ENCODE measurements at places on chromosomes 11 and 22.
A peak's percentile ranks its signal among the peaks of the same experiment; 100 is the strongest.

DNA sequence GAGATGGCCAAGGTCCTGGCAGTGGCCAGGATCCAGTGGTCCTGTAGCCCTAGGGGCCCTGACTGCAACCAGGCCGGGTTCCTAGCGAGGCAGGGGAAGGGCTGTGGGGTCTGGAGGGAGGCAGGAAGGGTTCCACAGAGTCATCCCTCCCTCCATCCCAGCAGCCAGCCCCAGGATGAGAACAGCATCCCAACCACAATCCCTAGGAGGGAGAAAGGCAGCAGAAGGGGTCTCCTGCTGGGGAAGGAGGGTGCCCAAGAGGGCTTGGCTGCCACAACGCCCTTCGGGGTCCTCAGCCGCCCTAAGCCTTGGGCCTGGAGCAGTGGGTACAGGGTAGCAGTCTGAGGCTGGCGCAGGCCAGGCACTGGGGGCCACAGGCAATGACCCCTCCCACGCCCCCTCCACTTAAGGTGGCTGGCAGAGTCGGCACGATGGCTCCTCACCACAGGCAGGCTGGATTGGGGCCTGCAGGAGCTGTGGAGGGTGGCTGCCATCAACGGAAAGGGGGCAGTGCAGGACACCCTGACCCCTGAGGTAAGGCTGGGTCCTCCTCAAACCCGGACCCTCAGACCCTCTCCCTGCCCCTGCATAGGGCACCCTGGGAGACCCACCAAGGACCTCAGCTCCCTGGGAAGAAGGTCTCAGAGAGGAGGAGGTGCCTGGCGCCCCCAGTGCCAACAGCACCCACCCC lies 7.2 kb downstream of the SLC22A12 start:
- DNase-seq = no peak

DNA sequence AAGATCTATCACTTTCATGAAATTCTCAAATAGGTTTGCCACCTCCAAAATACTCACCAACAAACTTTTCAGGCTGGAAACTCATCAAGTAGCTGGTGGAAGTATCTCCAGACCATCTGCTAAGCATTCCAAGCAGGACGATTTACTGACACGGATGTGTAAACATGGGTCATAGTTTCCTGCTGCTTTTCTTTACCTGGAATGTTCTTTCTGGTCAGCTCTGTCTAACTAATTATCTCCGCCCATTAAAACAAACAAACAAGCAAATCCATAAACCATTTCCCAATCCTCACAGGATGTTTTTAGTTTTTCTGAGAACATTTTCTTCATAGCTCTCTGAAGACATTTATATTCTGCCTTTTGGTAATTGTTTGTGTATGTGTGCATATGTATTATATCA lies 397.0 kb downstream of the METTL15 start:
- DNase-seq = no peak

GRCh38 chr11:90438069-90438468 lies 215.2 kb upstream of the CHORDC1 start:
- no peak for DNase-seq

- DNase-seq = no peak
Measured at GRCh38 chr11:69665669-69666068, 9.5 kb downstream of the LTO1 start.

DNA sequence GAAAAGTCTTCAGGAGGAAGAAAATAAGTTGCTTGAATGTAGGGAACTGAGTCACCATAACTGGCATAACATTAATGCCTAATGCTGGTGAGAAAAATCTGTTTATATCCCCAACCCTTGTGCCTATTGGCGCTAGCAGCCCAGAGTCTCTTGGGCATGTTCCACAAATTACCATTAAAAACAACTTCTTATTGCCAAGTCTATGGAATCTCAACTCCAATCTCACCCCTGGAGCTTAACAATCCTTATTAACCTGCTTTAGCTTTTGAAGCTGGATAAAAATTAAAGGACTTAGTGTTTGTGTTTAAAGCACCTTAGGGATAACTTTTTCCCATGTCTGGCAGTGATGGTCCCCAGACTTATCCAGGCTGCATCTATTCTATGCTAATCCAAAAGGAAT lies 143.0 kb downstream of the APIP start:
- DNase-seq = no peak

DNA sequence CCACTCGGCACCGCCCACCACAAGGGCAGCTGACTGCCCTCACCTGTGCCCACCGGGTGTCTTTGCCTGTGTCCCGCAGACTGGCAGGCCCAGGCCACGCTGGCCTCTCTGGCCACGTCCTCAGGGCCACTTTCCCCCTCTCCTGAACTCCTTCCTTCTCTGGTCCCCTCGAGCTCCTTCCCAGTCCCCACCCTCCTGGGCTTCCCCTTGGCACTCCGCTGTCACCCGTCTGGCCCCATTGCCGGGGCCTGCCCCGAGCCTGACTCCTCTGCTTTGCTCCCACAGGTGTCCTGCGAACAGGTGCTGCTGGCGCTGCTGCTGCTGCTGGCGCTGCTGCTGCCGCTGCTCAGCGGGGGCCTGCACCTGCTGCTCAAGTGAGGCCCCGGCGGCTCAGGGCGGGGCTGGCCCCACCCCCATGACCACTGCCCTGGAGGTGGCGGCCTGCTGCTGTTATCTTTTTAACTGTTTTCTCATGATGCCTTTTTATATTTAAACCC lies 14.2 kb downstream of the MCAT start:
- DNase-seq = no peak

GRCh38 chr11:123493349-123494063 lies 63.4 kb downstream of the GRAMD1B start:
- no peak for DNase-seq

DNA sequence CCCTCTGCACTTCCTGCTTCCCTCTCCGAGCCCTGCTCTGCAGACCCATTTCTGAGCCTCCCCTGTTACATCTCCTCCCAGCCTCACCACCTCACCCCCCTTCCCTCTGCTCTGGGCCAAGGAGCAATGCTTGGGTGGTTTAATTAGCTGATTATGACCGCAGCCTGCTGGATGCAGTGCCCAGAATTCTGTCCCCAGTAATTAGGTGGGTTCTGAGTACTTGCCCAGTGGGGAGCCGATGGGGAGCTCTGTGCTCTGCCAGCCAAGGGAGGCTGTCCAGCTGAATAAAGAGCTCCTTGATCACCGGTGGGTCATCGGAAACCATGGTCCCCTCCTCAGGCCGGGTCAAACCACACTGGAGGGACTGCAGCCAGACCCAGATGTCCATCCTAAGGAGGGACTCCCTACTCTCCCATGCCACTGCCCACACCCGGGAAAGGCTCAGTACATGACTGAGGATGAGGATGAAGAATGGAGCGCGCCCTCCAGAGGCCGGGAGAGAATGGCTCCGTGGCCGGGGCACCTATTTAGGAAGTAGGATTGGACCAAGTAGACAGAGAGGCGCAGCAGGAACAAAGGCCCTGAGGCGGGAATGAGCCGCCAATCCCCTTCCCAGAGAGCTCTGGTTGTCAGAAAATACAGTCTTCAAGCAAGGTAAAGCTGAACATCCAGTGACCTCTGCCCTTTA lies 9.1 kb downstream of the ARRB1 start:
- DNase-seq = no peak

DNA sequence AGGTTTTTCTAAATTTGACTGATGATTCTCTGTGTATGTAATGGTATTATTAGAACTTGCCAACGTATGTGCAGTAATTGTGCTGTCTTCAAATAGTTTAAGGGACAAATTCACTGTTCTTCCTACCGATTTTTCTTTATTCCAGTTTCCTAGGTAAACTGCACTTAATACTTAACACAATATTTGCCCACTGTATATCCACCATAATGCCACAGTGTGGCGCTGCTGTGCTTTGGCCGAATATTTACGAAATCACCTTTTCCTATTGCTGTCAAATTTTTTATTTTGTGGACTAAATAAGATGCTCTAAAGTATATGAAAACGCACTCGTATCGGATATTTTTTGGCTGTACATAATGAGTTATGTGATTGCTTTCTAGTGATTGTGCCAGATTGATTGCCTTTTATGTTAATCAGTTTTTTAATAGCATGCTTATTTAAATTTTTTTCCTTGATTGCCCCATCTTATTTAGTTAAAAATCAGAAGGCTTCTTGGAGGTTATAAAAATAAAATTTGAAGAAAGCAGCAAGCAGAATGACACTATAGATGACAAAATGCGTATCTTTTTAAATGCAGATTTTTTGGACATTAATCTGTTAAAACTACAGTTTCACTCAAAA lies 10.5 kb downstream of the AASDHPPT start:
- peak; percentile 17 for DNase-seq

GRCh38 chr11:69912161-69912910 lies 93.1 kb upstream of the FGF3 start:
- no peak for DNase-seq

GRCh38 chr11:131808470-131808869 lies 438.1 kb downstream of the NTM start:
- DNase-seq = no peak

DNA sequence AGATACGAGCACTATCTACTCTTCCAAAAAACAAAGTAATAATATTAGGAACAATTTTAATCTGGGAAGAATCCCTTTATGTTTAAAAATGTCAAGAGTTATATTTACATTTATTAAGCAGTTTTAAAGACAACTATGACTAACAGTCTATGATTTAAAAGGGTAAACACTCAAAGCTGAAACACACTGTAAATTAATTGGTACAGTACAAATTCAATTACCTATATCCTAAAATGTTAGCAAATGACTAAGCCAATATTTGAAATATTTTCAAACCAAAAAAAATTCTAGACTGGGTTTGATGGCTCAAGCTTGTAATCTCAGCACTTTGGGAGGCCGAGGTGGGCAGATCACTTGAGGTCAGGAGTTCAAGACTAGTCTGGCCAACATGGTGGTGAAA lies 36.0 kb upstream of the CHRNA10 start:
- no peak for DNase-seq

- DNase-seq = no peak
Measured at GRCh38 chr22:27774200-27774599, 27.4 kb downstream of the MN1 start.

DNA sequence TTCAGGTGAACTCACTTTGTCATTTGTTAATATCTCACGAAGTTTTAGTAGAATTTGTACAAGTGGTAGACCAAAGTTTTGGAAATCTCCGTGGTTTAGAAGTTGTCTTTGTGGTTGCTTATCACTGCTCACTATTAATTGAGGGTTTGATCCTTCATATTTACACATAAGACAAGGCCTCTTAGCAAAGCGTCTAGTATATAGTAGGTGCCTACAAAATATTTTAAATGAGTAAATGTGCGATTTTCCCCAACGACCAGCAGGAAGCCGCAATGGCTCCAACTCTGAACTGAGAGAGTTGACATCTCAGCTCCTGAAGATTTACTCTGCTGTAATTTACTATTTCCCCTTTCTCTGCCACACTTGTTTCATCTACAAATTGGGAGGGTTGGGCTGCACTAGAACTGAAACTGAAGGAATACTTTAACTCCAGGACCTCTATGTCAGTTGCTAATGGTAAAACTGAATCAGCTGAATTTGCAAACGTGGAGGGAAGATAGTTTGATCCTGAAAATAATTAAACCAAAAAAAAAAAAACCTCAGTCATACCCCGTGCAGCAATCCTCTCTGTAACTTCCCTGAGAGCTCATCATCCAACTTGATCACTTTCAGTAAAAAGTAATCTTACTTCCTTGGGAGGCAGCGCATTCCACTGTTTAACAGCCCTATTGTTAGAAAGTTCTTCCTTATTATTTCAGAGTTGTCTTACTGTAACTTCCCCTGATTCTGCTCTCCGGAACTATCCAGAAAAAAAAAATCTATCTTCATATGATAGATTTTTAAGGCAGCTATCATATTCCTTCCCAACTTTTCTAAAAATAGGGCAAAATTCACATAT lies 1.3 kb upstream of the SBF2 start:
- DNase-seq = no peak

DNA sequence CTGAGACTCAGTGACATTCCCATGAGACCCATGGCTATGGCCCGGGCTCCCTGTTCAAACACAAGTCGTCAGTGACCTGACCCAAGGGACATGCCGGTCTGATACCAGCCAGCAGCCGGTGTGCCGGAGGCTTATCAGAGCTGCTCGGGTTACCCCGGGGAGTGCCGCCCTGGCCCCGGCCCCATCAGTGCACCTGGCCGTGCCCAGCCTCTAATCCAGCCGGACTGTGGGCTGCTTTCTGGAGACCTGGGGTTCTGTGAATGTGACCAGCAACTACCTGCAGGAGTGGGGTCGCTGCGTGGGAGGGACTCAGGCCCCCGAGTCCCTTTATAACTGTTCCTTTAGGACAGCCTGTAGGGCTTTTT lies 52.7 kb downstream of the LINC01488 start:
- no peak for DNase-seq

- DNase-seq = no peak
Measured at GRCh38 chr22:23715806-23716375, 25.1 kb downstream of the RGL4 start.

All from stimulated activated CD4-positive, alpha-beta T cell treated with anti-CD3 and anti-CD28 coated beads, Interleukin-1b, Interleukin-23, amount 100 ng/mL, for 1 hour (primary cell).